ENCODE measurements at places on chromosomes 2 and 18. TPM values are rescaled to one million over a fixed set of nuclear protein-coding genes. Genes with fewer than 3 reads are reported as not detected.

The MOGAT1 gene
- total RNA-seq, result 0.18 TPM

The G6PC2 gene
- total RNA-seq, result not detected

The NAT8 gene
- not detected for total RNA-seq

The ESPNL gene
- 0.07 TPM for total RNA-seq

The IL36B gene
- total RNA-seq, result not detected

The NDC80 gene
- 41.5 TPM for total RNA-seq

Data from activated T-helper 2 cell treated with anti-CD3 and anti-CD28 coated beads, Interferon-gamma antibody, Interleukin-2, Interleukin-4, amounts not matched to agents 10 μg/mL and 5 μg/mL and 100 μg/mL, durations not matched to agents 14 hours and 24 hours and 36 hours (primary cell).